Renal pelvis (tissue), 12 donors: ENCODE measurements at places on chromosomes 1 and 21. TPM values are rescaled to one million over a fixed set of nuclear protein-coding genes. Genes with fewer than 3 reads are reported as not detected.

- DNase-seq = no peak
These were observed 13.2 kb upstream of the SSX2IP start for GRCh38 chr1:84703431-84703830.

DNA sequence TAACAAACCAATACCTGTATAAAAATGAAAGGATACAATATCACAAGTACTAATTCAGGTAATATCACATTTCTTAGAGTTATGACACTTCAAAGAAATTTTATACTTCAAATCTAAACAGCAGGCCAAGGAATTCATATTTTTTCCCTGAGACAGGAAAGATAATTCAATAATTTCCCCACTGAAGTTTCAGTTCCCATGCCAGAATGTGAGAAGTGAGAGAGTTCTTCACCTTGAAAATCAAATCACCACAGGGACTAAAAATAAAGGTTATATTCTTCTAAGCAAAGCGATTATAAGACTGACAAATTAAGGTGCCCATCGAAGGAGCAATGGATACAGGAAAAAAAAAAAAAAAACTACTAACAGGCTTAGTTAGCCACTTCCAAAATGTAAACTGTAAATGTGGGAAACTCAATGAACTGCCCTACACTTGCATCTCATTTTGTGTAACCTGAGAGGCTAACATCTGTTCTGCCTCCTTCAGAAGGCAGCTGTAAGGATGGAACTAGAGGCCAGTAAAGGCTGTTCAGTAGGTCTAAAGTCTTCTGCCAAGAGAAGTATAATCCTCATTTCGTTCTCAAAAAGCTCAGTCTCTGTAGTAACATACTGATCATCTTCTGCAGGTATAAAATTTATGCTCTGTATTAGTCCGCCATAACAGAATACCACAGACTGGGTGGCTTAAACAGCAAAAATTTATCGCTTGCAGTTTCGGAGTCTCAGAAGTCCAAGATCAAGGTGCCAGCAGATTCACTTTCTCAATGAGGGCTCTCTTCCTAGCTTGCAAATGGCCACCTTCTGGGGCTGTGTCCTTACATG is 127.8 kb downstream of the RERE start:
- DNase-seq = no peak

DNA sequence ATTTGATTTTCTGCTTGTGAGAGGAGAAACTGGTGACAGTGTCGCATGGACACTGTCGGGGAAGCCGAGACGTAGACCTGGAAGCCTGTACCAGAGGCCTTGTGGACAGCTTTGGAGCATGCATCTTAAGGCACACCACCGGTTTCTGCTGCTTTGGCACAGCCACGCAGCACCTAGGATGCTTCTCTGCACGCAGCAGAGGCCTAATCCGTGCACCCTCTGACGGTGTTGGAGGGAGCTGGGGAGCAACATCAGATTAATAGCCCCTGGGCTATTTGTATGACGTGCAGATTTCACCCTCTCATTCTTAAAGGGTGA is 30.3 kb downstream of the TEX35 start:
- no peak for DNase-seq

DNA sequence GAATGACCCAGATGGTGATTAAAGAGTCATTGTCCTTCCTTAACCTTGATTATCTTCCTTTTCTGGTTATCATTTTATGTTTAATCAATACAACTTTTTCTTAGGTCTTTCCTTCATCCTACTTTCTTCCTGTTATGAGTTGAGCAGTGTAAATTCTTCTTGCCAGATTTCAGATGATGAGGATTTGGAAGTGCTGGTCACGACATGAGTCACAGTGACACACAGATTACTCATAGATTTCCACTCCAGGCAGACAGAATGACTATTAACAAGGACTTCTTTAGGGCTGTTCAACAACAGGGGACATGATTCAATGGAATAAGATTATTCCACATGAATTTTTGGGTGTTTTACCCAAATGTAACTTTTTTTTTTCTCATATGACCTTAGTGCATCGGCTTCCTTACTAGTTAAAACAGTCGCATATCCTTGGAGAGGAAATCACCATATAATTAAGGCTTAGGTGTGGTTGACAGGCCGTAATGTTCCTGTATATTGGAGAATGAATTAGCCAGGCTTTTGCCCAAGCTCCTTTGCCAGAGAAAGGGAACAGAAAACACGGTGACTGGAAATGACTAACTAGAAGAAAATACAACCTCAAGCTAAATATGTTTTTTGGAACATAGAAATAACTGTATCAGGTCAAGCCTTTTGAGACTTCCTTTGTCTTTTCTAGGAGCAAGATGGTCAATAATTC is 44.2 kb downstream of the PRRX1 start:
- no peak for DNase-seq

- no peak for DNase-seq
These were observed 118.6 kb downstream of the AKT3 start for GRCh38 chr1:243731301-243731891.

DNA sequence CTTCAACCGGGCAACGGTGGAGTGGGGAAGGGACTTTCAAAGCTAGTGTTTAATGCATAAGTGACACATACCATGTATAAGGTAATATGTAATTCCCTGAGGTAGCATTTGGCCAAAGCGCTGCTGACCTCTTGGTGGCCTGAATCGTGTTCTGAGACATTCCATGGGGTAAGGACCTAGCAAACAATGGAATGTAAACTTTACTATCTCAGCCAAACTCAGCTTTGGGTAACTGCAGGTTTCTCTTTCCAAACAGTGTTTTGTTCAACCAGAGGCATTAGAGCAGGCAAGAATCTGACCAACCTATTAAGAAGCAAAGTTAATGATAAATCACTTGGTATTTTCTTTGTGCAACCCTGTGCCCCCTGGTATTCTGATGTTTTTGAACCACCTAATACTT is 22.0 kb downstream of the TGFB2 start:
- no peak for DNase-seq

DNA sequence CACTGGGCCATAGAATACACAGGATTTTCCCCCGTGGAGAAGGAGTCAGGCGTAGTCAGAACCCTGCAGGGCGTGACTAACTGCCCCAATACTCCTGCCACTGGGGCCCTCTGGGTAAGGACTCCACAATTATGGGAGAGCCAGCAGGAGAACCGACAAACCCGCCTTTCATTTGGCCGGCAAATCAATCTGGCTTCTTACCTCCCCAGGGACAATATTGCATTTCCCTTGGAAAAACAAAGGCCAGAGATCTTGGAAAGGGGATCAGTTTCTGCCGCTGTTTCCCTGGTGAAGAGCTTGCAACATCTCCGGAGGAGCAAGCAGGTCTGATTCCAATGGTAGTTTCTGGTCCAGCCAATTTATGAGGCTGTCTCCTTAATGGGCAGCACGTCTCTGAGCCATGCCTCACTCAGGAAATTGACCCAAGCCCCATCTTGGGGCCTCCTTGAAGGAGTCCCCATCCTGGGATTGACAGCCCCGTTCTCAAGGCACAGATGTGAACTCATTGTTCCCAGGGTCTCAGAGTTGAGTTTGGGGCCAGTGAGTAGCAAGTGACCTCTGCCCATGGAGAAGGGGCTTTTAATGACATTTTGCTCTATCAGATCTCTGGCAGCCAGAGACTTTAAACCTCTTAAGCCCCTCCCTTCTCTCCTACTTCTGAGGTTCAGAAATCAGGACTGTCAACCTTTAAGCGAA is 4.3 kb downstream of the TRABD2B start:
- DNase-seq = no peak

DNA sequence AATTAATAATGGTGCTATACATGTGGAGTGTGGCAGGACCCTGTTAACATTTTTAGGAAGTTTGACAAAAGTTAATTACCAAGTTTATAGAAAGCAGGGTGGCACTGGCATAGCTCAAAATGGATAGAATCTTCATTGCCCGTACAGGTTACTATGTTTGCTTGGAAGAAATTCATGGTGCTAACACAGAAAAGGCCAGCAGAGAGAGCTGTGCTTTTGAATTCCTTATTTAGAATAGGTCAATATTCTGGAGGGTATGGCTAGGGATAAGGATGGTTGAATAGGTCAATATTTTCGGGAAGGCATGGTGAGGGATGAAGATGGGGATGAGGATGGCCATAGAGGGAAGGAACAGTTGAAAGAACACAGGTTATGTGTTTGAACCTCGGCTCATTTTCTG is 345.1 kb downstream of the LMO4 start:
- DNase-seq = no peak

DNA sequence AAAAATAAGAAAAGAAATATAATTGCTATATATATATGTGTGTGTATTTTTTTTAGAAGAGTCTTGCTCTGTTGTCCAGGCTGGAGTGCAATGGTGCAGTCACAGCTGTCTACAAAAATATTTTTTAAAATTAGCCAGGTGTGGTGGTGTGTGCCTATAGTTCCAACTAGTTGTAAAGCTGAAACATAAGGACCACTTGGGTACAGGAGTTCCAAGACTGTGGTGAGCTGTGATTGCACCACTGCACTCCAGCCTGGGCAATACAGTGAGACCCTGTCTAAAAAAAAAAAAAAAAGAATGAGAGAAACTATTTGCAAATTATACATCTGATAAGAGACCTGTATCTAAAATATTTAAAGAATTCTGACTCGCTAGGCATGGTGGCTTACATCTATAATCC is 42.0 kb downstream of the BMP8A start:
- DNase-seq = no peak

- DNase-seq = no peak
These were observed 15.8 kb upstream of the RNF223 start for GRCh38 chr1:1089731-1090423.

- DNase-seq = no peak
These were observed 1.2 kb upstream of the ARPC5 start for GRCh38 chr1:183636783-183637182.

DNA sequence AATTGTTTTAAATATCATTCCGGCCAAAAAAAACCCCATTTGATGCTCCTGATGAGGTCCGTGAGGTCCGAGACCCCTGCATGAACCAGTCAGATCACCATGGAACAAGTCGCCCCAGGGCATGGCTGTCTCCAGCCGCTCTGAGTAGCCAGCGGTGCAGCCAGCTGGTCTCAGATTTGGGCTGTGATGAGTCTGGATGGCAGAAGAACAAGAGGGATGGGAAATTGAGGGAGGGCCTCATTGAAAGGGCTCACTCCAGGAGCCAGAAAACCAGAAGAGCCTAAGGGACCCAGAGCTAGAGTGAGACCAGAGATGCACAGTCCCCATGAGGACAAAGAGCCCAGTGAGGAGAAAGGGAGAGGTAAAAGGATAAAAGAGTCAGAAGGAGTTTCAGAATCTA is 174.0 kb downstream of the TOMM20 start:
- DNase-seq = no peak

ENSA gene
- polyA plus RNA-seq = 224 TPM

UBASH3A gene
- not detected for polyA plus RNA-seq

LIPI gene
- polyA plus RNA-seq = 0.81 TPM

ADGRB2 gene
- 18.2 TPM for polyA plus RNA-seq

CENPF gene
- 78.8 TPM for polyA plus RNA-seq
